Cardiac ventricle fibroblast (primary cell): ENCODE measurements at places on chromosomes 1 and 21. TPM values are rescaled to one million over a fixed set of nuclear protein-coding genes. Genes with fewer than 3 reads are reported as not detected.

The C1orf210 gene
- total RNA-seq: not detected in 2 replicates

The OLIG2 gene
- not detected in 2 replicates for total RNA-seq

The OVAAL gene
- total RNA-seq: not detected in 2 replicates

The HSD3B1 gene
- total RNA-seq: not detected in 2 replicates

The ABCA4 gene
- total RNA-seq: 0.31 and 0.59 TPM in 2 replicates

The SIM2 gene
- total RNA-seq: not detected in 2 replicates

The TPTE gene
- total RNA-seq: not detected in 2 replicates

The CYP4X1 gene
- 9.4 and 13.3 TPM in 2 replicates for total RNA-seq
